T-helper 2 cell (primary cell): ENCODE measurements at places on chromosomes 1 and 21.

GRCh38 chr1:6066680-6067079, 21.0 kb downstream of the KCNAB2 start:
- DNase-seq, result no peak

DNA sequence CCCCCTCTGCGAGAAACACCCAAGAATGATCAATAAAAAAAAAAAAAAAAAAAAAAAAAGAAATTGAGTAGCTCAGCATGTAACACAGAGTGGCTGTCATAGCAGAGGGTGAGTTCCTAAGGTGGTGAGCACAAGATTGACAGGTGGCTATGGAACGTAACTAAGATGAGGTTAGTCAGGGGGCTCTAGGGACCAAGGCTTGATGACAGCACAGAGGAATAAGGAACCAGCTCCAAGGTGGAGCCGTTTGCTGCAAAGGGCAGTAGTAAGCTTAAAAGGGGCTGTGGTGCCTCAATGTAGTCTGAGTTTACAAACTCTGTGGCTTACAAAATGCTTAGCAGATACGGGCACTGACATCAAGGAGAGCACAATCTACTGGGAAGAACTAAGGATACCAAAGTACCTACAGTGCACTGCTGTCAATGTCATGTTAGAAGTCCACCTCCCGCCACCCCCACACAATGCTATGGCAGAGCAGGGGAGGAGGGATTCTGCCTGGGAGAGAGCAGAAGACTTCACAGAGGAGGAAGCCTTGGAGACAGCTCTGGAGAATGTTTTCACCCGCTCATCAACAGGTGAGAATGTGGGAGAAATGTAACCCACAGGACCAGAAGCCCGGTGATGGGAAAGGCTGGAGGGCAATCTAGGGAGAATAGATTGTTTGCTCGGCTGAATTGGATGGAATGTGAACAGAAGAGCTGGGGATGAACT, 13.1 kb downstream of the IQGAP3 start:
- DNase-seq, result no peak

- DNase-seq, result no peak
These were observed 81.0 kb upstream of the KCNK2 start for GRCh38 chr1:215001419-215002021.

GRCh38 chr1:149962039-149962647, 25.5 kb upstream of the MTMR11 start:
- DNase-seq, result no peak

DNA sequence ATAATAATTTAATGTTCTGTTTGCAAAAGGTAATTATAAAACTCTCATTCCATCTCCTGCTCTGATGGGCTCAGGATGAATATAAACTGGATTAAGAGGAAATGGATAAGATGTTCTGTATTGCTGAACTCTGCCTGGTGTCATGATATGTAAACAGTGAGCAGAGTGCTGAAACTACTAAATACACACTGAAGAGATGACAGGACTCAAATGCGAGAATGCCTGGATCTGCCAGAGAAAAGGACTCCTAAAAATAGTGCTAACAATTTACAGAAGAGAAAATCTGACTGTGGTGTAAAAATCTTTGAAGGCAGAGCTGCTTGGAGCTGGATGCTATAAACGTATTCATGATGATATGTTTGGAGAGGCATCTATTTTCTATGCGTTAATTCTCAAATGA, 303.2 kb downstream of the RWDD3 start:
- DNase-seq, result no peak

GRCh38 chr1:63916485-63917360, 142.9 kb downstream of the ROR1 start:
- DNase-seq, result no peak

DNA sequence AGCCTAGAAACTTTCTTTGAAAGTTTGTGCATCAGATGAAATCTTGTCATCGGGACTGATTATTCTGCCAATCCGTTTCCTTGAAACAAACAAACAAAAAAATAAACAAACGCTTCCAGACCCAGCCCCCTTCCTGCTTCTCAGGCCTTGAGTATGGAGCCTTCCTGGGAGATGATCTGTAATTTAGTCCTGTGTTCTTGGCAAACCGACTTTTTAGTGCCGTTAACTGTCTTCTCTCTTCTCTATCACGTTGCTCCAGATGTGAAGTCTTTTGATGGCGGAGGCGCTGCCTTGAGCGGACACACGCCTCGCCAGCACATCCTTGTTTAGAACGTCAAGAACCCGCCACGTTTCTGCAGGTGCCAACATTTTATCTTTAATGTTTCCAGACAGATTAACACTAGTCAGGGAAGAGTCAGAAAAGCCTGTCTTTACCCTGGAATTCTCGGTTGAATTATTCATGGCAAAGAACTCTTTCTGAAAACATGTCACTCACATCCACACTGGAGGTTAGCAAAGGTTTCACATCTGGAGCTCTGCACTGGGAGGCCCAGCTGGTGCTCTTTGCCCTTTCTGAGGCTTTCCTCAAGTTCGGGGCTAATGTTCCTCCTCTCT, 265.7 kb upstream of the C1orf174 start:
- no peak for DNase-seq

- peak; percentile 33 for DNase-seq
These were observed 42.9 kb upstream of the CD53 start for GRCh38 chr1:110829955-110830553.

DNA sequence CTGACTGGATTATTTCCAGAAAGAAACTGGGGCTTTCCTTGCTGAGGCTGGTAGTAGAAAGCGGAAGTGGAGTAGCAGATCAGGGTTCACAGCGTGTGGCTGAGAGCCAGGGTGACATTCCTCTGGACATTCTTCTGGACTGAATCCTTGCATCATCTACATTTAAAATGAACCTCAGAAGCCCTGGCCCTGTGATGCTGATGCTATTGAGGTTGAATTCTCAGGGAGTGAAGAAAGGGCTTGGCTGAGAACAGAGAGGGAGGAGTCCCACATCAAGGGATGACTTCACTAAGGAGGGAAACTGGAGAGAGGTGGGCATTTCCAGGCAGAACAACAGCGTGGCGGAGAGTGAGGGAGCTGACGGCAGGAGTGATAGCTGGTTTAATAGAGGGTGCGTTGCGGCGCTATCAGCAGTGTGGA, 102.3 kb upstream of the LMO4 start:
- no peak for DNase-seq

- DNase-seq, result no peak
These were observed 471.8 kb upstream of the PRMT6 start for GRCh38 chr1:106584676-106585075.

DNA sequence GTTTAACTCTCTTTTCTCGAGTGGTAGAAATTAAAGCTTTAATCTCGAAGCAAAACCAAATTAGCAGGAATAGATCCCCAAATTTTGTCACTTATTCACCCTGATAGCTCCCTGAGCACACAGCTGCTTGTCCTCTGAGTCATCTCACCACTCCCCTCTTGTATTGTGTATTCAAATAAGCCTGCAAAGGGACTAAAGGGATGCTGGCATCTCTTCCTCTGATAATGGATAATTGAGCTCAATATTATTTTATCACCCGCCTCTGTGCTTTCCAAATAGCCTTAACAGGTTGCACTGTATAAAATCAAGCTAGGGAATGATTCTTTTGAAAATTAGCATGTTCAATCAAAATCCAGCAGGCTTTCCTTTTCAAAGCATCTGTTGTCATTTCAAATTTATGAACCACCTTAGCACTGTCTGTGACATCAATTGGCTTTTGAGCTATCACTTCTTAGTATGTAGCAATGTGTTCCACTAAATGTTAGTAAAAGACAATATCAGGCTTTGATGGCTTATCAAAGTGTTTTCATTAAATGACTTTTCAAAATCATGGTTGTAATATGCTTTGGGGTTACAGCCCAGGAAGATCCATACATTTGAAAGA, 561.6 kb downstream of the PLA2G4A start:
- DNase-seq, result no peak

DNA sequence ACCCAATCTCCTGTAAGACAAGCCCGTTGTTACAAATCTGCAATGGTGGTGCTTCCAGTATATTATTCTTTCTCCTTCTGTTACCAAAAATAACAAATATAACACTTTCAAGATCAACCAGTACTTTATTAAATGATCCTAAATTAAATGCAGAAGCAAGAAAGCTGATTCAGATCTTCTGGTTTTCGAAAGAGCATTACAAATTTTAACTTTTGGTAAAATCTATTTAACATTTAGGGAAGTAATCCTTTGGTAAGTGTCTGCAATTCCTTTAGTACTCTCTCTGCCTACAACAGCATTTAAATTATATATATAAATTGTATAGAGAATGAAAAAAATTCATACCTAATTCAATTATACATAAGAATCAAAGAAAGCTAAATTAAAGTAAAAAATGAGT, 198.6 kb upstream of the HMCN1 start:
- no peak for DNase-seq

- peak; percentile 18 for DNase-seq
These were observed 18.3 kb upstream of the TLR5 start for GRCh38 chr1:223161321-223161720.

DNA sequence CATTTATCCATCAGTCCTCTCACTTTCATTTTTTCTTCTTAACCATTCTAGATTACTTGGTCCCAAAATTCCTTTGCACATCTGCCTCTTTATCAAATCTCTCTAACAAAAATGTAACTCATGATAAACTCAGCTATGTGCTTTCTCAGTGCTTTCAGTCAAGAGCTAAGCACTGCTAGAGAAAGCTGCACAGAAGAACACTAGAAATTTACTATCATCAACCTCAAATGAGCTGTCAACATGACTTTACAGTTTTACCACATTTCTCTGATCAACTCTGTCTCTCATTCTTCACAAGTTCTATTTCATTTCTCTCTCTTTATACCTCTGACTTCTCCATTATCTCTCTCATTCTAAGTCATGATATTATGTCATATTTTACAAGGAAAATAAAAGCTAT, 54.2 kb upstream of the PRKACB start:
- DNase-seq, result no peak

DNA sequence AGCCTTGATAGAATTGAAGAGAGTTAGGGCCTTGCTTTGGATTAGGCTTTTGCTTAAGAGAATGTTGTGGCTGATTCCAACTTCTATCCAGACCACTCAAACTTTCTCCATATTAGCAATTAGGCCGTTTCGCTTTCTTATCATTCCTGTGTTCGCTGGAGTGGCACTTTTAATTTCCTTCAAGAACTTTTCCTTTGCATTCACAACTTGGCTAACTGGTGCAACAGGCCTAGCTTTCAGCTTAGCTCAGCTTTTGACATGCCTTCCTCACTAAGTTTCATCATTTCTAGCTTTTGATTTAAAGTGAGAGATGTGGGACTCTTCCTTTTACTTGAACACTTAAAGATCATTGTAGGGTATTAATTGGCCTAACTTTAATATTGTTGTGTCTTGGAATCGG, 183.6 kb upstream of the L1TD1 start:
- no peak for DNase-seq

DNA sequence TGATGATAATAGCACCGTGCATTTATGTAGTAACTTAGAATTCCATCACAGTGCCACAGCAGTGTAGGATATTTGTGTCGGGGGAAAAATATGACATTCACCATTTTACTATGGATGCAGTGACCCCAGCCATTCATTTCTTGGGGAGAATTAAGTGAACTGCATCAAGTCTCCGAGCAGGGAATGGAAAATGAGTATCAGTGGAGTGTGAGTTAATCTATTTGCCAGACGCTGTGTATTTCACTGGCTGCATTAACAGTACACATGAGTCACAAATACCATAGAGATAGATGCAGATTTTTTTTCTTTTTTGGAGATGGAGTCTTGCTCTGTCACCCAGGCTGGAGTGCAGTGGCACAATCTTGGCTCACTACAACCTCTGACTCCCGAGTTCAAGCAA, 33.8 kb upstream of the SLC45A1 start:
- DNase-seq, result no peak

GRCh38 chr1:160541622-160542302, 18.7 kb upstream of the SLAMF6 start:
- no peak for DNase-seq

GRCh38 chr1:197660389-197660788, 114.9 kb downstream of the DENND1B start:
- no peak for DNase-seq

GRCh38 chr1:205533748-205534443, 29.4 kb downstream of the CDK18 start:
- DNase-seq, result no peak

- DNase-seq, result no peak
These were observed 13.0 kb upstream of the F3 start for GRCh38 chr1:94554580-94554979.

- DNase-seq, result no peak
These were observed 2.2 kb downstream of the PYGO2 start for GRCh38 chr1:154959426-154959780.

GRCh38 chr1:153397924-153398651, 7.2 kb upstream of the S100A8 start:
- no peak for DNase-seq

GRCh38 chr1:167927046-167927754, 9.3 kb upstream of the DCAF6 start:
- DNase-seq, result no peak

DNA sequence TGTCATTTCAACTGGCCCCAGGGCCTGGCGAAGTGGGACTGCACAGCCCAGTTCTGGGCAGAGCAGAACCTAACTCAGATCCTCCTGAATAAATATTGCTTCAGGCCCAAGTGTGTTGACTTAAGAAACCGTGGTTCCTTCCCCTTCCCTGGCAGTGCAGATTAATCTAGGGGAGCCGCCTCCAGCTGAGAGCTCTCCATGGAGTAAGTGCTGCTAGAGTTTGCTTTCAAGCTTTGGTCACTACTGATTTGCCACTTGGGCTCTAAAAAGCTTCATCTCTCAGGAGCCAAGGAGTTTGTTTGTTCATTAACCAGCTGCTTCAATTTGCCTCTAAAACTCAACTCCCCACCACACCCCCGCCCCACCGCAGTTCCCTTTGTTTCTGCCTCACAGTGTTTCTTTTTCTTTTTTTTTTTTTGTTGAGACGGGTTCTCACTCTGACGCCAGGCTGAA, 112.1 kb downstream of the DTL start:
- no peak for DNase-seq

DNA sequence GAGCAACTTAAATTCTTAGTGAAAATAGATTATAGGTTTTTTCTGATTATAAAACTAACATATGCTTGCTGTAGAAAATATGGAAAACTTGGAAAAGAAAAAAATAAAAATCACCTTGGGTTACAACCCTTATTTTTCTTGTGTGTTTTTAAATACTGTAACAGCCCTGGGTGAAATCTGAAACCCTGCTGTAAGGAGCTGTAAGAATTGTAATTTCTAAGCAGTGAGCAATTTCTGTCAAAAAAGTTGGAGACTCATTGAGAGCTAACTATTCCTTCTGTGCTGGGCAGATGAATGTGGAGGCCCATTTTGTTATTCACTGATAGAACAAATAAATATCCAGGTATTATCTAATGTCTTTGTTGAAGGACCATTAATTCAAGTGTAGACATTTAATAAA, 42.6 kb downstream of the ADCY10 start:
- DNase-seq, result no peak

- DNase-seq, result no peak
These were observed 5.1 kb downstream of the FHL3 start for GRCh38 chr1:38000233-38000528.

DNA sequence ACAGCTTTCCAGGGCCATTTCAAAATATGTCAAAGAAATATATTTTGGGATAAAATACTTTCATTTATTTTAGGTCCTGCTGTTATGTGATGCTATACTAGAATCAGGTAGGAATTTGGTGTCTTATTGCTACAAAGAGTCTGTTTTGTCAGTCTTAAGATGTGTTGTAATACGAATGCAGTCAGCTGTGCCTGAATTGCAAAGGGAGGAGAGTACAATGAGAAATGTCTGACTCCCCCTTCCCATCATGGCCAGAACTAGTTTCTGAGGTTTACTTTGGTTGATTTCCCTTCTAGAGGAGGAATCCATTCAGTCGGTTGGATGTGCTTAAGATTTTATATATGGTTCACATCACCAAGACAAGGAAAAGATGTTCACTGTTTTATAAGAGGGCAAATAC, 75.7 kb upstream of the TNFSF18 start:
- DNase-seq, result no peak
